ENCODE measurements at places on chromosomes 6 and 20.

- no peak for DNase-seq
Measured at GRCh38 chr20:62923669-62924441, 2.5 kb downstream of the DIDO1 start.

- DNase-seq, result peak; percentile 29
Measured at GRCh38 chr20:17431621-17432364, 99.4 kb downstream of the BFSP1 start.

- no peak for DNase-seq
Measured at GRCh38 chr6:41571021-41571780, 25.0 kb downstream of the FOXP4 start.

DNA sequence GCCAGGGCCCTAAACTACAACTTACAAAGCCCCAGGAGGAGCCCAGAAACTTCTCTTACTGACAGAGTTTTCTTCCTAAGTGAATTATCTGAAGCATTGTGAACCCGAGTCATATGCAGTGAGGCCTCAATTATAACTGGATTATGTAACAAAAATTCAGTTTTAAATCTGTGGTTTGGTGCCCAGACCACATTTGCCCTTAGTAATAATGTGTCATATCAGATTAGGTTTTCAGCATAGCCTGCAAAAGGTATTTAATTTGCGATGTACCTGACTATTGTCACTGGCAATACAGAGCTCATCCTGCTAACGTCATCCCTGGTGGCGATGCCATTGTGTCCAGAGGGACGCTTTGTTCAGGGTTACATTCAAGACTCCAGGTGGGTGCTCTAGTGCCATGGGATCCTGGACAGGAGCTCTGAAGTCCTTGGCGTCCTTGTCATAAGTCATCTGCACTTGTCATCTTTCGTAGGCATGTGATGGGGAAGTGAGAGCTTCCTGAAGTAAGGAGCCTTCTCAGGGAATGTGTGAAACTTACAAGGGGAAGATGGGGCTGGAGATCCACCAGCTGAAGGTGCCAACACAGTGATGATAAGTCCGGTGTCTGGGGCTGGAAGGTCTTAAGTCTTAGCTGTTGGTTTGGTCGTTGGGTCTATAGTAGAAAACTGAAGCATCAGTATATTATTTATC lies 65.1 kb downstream of the HIVEP1 start:
- no peak for DNase-seq

GRCh38 chr6:31407699-31408098 lies 4.3 kb downstream of the MICA start:
- no peak for DNase-seq

DNA sequence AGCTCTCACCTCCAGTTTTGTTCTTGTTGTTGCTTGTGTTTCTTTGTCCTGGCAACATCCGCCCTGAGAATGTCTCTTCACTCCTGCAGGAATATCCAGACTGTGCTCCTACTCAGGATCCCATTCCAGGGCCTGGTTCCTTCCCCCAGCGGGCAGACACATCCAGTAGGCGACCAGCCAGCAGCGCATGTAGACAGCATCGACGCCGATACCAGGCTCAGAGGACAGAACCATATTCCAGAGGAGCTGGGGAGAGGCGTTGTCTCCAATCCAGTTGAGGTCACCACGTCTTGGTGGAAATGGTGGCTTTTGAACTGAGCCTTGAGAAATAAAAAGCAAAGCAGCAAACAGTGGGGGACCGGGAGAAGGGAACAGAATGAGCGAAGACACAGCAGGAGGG lies 114.6 kb upstream of the THBS2 start:
- DNase-seq, result no peak

- DNase-seq, result no peak
Measured at GRCh38 chr20:34415079-34415478, 52.0 kb downstream of the ITCH start.

DNA sequence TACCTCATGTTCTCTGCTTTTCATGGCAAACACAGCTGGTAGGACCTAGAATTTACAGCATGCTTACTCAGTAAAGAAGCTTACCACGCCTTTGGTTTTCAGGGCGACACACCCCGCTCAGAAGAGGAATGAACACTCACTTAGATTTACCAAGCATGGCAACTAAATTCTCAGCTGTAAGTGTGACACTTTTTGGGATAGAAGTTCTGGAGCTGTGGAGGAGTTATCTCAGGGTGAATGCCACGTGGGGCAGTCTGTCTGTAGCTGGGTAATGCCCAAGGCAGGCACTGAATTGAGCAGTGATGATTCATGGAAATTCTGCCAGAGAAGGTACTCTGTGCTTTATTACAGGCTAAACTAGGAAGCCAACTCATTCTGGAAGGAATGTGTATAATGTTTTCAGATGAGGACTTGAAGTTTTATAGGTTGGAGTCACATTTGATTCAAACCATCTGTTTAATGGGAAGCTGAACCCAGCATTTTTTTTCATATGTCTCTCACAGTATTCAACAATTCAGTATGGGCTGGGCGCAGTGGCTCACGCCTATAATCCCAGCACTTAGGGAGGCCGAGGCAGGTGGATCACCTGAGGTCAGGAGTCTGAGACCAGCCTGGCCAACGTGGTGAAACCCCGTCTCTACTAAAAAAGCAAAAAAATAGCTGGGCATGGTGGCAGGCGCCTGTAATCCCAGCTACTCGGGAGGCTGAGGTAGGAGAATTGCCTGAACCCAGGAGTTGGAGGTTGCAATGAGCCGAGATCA lies 3.5 kb upstream of the PRIM2 start:
- no peak for DNase-seq

- no peak for DNase-seq
Measured at GRCh38 chr6:108799354-108799717, 48.9 kb upstream of the ARMC2 start.

- no peak for DNase-seq
Measured at GRCh38 chr6:106820412-106820852, 154.1 kb downstream of the CD24 start.

DNA sequence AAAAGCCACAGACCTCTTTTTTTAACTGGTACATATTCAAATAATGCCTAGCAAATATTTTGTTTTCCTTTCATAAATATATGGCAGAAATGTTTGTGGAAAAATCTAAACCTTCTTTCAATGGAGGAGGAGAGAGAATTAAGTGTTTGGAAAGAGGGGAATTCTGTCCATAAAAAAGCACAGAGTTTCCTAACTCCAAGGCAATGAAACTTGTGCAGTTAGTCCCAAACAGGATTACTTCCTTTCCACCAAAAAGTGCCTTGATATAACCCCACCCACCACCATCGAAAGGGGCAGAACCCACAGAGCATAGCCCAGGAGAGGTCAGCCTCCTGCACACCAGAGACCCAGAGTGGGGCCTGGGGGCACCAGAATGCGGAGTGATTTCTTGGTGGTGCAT lies 106.3 kb downstream of the OGFRL1 start:
- no peak for DNase-seq

DNA sequence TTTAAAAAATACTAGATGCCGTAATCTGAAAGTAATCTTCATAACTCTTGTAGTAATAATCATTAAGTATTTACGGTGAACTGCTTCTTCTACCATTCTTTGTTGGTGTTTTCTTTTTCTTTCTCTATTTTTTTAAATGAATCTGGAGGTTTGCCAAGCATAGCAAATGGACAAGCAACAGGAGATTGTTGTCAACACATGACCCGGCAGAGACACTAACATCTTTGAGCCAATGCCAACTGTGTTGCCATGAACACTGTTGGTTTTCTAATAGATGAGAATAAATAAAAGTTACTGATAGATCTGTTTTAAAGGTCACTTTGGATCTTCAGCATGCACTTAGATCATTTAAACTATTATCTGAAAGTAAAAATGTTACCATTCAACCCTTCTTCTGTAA lies 523.6 kb upstream of the EYS start:
- DNase-seq, result no peak

GRCh38 chr20:23773127-23773526 lies 22.4 kb upstream of the CST1 start:
- DNase-seq, result no peak

DNA sequence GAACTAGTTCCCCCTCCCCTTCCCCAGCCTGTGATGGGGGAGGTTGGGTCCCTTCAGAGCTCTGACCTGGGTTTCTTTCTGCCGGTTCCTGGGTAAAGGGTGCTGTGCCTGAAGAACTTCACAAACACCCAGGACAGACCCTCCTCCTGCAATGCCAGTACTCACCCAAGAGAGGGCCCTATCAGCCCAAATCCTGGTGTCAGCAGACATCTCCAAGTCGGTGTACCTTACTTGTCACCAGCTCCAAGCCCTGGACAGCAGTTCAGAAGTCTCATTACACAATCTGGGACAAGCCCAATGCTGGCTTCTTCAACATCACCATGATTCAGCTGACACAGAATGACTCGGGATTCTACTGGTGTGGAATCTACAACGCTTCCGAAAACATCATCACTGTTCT lies 467 bp downstream of the TREML4 start:
- DNase-seq, result no peak

GRCh38 chr20:13656721-13657368 lies 18.1 kb upstream of the TASP1 start:
- no peak for DNase-seq

DNA sequence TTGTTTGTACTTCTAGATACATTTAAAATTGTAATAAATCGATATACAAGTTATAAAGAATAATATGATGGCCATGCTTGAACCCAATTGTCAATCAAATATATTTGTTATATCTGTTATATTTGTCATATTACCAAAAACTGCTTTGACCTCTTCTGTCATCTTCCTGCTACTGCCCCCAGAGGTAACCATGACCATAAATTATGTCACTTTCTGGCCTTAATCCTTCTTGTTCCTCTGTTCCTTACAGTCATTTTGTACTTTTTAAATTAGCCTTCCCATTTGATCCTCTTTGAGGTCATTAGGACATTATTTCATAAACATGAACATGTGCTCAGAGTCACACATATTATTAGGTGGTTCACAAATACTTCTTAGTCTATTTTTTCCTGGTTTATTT lies 124.7 kb downstream of the HFE start:
- no peak for DNase-seq

DNA sequence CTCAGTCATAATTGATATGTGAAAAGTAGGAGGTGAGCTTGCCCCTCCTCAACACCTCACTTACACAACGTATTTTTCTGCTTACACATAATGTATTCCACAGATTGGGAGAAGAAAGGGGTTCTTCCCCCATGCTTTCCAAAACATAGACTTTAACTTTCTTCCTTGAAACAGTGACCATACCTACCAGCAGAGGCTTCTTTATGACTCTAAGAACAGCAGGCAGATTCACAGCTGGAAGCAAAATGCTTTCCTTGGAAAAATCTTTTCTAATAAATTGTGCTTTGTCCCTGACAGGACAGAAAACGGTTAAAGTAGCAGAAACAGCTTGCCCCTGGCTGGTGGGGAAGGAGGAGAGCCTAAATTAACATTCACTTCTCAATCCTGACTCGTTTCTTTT lies 629.1 kb upstream of the IMPG1 start:
- DNase-seq, result no peak

DNA sequence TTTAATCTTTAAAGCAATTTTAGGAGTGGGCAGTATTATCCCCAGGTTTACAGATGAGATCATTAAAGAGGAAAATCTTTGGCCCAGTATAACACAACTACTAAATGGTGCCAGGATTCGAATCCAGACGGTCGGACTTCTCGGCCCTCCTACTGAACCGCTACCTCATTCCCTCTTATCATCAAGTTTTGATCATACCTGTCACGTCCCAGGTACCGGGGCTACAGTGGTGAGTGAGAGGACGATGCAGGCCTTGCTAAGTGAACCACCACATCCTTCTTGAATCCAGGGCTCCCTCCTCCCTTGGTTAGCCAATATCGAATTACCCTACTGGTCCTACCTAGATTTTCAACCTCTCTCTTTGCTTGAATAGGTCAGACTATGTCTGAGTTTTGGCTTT lies 78.1 kb upstream of the PBOV1 start:
- no peak for DNase-seq

GRCh38 chr6:73631849-73632248 lies 21.9 kb downstream of the SLC17A5 start:
- DNase-seq, result no peak

DNA sequence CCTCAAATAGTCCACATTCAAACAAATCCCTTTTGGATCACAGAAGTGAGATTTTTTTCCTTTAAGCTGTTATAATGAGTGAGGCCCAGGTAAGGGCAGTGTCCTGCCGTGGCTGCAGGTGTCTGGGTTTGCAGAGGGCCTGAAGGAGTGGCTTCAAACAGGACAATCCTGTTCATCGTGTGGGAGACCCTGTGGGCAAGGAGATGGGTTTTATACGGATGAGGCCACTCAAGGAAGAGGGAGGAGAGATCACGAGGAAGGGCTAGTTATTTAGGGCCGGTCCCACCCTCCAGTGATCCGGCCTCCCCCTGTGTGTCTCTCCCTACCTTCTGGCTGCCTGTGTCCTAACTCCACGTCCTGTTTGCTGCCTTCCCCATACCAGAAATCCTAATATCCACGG lies 33.8 kb downstream of the PPP1R14C start:
- no peak for DNase-seq

- no peak for DNase-seq
Measured at GRCh38 chr20:19026901-19027644, 185.4 kb upstream of the SLC24A3 start.

- DNase-seq, result no peak
Measured at GRCh38 chr6:159312206-159312605, 143.0 kb downstream of the FNDC1 start.

DNA sequence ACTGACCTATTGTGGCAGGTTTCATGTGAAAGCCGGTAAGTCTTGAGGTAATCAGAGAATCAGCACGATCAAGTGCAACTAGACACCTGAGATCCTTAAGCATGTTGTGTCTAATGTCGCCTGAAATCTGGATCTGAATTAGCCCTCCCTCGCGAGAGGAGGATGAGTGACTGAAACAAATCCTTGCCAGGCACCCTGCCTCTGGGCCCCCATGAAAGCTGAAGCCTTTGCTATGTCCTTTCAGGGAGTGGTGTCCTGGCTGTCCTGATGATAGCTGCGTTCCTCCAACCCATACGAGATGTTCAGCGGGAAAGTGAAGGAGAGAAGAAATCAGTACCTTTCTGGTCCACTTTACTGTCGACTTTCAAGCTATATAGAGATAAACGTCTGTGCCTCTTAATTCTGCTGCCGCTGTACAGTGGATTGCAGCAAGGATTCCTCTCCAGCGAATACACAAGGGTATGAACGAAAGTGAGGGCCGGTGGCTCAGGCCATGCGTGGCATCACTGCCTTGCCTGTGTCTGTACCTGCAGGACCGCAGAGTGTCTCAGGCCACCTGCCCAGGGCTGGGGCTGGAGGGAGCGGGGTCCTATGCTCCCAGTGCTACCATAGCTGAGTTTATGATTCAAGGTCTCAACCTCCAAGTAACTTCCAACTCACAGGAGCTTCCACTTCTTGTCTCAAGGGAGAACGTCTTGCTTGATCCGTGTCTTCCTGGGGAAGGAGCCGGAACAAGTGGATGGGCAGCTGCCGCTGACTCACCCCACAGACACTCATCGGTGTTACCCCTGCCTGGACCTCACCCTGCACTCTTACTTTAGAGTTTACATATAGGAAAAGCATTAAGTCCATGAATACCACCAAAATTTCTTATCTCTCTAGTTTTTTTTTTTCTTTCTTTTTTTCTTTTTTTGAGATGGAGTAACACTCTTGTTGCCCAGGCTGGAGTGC lies 12.8 kb downstream of the UNC93A start:
- no peak for DNase-seq

- DNase-seq, result no peak
Measured at GRCh38 chr6:90479603-90479926, 107.3 kb downstream of the MAP3K7 start.

- no peak for DNase-seq
Measured at GRCh38 chr6:16092990-16093389, 35.9 kb upstream of the MYLIP start.
